ENCODE measurements at places on chromosomes 6 and 20.
A peak's percentile ranks its signal among the peaks of the same experiment; 100 is the strongest.

GRCh38 chr6:29924287-29924686 is 18.0 kb upstream of the HLA-A start:
- peak; percentile 17 for DNase-seq

DNA sequence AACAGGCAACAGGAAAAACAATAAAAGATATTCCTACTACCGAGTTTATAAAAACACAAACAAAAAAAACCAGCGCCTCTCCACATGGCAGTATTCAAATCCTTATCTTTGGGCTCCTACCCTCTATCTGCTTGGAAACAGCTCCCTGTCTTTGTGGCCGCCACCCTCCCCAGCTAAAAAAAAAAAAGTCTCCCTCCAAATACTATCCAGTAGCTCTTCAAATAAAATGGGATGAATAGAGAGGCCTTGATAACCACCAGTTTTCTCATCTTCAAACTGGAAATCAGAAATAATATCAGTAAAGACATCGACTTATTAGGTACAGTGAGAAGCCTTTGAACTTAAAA is 96.2 kb downstream of the PSMG4 start:
- DNase-seq: no peak

DNA sequence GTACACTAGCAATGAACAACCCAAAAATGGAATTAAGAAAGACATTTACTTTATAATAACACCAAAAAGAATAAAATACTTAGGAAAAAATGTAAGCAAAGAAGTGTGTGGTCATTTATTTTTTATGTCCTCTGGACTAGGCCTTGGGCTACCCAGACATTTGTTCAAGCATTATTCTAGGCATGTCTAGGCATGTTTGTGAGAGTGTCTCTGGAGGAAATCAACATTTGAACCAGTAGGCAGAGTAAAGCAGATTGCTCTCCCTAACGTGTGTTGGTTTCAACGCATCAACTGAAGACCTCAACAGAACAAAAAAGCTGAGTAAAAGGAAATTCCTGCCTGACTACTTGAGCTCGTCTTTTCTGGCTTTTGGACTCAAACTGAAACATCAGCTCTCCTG is 84.5 kb downstream of the ANKEF1 start:
- DNase-seq: peak; percentile 66

DNA sequence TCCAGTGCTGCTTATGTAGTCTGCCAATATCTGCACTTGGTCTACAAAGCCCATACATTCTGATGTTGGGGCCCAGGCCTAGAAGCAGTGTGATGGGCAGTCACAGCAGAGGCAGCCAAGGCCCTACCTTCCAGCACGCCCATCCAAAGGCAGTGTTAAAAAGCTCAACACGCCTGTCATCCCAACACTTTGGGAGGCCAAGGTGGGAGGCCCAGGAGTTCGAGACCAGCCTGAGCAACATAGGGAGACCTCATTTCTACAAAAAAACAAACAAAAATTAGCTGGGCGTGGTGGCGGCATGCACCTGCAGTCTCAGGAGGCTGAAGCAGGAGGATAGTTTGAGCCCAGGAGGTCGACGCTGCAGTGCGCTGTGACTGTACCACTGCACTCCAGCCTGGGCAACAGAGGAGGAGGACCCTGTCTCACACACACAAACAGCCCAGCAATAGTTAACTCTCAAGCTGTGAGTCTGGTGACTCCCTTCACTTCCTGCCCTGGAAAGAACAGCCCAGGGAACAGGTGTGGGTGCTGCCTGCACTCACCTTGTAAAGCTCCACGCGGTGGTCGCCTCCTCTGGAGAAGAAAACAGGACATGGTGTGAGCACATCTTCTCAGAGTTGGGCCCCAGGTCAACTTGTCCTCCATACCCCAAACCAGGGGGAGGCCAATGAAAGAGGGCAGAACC is 68.8 kb downstream of the PYGB start:
- no peak for DNase-seq

DNA sequence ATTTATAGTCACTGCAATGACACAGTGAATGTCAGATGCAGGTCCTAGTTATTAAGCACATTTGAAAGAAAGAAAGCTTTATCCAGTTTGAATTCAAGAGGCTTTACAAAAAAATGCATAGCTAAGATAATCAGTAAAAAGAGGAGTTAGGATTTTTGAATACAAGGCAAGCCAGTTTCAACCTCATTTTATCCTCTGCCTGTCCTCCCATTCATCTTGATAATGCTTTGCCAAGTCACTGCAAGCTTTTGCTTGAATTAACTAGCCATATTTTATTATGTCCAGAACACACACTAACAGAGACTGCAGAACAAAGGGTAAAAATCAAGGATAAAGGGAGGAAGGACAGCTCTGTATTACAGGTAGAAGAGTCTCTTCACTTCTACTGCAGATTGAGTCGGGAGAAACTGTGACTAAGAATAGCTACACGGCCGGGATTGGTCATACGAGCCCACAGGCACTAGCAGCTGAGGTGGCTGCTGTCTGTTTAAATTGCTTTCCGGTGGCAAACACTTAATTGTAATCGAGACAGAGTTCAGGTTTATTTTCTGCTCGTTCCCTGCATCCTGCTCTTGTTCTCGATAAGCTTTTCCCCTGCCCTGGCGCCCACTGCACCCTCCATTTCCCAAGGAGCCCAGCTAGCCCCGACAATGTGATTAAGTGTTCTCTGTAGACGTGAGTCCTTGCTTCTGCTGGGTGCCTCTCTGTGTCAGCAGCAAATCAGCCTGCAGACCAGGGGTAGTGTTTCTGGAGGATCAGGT is 30.5 kb upstream of the AKAP12 start:
- peak; percentile 80 for DNase-seq

GRCh38 chr6:121800047-121800446 is 364.6 kb downstream of the GJA1 start:
- DNase-seq: no peak

DNA sequence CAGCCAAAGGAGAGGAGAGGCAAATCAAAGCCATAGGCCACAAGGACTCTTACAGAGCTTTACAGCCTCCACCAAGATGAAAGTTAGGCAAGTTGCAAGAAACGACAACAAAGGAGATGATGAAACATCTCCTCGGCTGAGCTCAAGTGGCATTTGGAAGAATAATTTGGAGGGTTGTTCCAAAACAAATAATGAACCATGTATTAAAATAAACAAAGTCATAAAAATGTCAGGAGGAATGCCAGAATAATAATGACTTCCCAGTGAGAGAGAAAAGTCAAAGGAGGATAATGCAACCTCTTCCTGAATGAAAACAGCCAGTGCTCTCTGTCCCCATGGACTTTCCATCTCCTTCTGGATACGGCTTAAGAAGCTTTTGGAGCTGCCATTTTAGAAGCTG is 371.4 kb upstream of the ID4 start:
- peak; percentile 20 for DNase-seq

GRCh38 chr20:40284611-40285010 is 404.4 kb downstream of the MAFB start:
- DNase-seq: peak; percentile 47

DNA sequence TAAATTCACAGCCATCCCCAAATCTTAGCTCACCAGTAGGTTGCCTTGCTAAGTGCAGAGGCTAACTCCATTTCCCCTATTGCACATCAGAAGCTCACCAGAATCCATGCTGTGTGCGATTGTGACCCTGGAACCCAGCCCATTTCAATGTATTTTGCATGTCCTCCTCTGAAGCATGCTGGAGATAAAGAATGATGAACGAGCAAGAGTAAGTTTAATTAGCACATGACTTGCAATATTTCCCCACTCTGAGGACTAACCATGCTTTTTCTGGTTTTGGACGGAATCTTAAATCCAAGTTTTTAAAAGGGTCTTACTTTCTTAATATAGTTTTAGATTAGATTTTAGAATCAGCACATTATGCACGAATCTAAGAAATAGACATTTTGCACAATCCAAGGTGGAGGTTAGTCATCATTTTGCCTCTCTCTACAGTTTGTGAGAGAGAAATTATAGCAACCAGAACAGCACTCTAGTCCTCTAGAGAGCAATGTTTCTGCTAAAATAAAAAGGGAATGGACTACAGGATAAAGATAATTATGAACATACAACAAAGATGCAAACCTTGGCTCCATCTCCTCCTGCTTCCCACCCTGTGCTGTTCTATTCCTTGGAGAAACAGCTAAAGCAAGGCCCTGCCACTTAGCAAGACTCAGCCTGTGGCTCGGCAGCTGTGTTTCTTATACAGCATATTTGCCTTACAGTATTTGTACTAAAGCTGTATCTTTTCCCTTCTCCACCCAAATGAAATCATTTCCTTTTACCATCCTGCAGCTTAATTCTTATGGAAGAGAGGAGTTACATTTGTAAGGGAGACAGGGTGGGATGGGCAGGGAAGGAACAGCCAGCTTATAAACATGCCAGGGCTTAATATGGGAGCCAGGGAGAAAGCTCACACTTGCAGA is 24.9 kb upstream of the LAMA4 start:
- DNase-seq: no peak

DNA sequence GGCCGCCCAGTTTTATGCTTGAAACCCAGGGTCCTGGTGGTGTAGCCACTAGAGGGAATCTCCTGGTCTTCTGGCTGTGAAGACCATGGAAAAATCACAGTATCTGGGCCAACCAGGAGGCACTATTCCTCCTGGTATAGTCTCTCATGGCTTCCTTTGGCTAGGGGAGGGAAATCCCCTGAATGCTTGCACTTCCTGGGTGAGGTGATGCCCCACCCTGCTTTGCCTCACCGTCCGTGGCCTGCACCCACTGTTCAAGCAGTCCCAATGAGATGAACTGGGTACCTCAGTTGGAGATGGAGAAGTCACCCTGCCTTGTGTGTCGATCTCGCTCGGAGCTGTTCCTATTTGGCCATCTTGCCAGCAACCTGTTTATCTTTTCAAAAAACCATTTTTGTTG is 10.1 kb upstream of the ZNF337 start:
- DNase-seq: peak; percentile 22

DNA sequence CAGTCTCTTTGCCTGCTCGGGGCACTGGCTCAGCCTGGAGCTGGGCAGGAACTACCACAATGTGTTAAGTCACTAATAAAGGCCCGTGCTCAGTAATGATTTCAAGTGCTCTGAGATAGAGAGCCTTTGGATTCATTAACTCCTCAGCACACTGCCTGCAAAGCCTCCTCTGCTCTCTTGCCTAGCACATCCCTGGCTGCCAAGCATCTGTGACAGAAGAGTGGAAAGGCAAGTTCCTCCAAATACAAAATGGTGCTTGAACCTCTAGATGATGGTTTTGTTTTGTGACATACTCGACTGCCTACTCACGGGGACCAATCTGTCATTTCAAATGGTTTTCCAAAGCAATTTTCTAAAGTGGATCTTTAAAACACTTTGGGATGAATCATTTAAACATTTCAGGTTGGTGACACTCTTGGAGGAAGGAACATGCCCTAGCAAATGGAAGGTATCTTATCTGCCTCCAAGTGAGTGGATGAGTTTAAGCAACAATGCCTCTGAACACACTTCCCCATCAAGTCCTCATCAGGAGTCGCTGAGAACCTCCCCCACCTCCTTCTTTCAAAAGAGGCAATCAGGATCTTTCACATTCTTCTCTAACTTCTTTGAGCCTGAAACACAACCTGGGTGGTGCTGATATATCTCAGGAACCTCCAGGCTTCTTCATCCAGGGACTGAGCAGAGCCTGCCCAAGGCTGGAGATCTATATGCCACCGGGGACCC is 35.8 kb downstream of the METTL24 start:
- DNase-seq: no peak

GRCh38 chr6:78511009-78511408 is 356.3 kb upstream of the IRAK1BP1 start:
- no peak for DNase-seq

- peak; percentile 67 for DNase-seq
Observed at GRCh38 chr20:51014797-51015722, 7.8 kb downstream of the KCNG1 start.

GRCh38 chr20:51148941-51149340 is 126.0 kb upstream of the KCNG1 start:
- DNase-seq: no peak

GRCh38 chr6:72466971-72467566 is 154.8 kb upstream of the KCNQ5 start:
- no peak for DNase-seq

DNA sequence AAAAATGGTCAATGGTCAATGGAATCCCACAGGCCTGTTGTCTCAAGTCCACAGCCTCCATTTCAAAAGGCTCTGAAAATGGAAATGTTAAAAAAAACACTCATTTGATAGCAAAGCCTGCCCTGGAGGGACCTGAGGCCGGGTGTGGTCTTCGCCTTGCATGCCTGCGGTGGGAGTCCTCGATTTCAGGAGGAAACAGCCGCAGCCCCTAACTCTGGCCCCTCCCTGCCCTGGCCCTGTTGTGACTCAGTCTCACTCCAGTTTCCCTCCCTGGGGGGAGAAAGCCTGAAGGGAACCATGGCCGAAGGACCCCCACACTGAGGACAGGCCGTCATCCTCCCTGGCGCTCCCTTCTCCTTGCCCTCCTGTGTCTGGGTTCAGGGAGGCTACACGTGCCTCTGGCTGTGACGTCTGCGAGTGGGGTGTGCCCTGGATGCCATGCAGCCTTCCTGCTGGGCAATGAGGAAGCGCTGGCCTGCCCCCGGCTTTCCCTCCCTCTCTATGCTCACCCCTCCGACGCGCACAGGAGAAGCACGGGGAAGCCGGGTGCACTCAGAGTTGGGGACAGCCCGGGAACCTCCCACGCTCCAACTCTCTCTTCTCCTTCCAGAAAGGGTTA is 9.2 kb downstream of the BHLHE23 start:
- DNase-seq: no peak

- DNase-seq: no peak
Observed at GRCh38 chr20:9011121-9011520, 57.8 kb upstream of the PLCB4 start.

DNA sequence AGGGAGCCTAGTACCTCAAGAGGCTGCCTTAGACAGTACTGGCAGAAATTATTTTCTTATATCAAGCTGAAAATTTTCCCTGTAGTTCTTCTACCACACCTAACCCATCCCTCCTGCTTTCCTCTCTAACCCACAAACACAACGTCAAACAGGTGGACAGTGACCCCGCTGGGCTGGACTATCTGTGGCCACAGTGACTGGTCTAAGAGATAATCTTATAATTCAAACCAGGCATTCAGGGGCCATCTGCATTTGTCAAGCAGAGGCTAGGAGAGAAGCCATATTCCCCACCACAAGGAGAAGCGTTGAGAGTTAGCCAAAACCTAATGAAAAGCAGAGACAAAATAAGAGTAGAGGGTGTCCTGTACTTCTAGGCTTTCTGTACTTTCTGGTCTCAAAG is 8.2 kb downstream of the HDDC2 start:
- DNase-seq: no peak

- no peak for DNase-seq
Observed at GRCh38 chr6:107267634-107268033, 152.3 kb upstream of the BEND3 start.

DNA sequence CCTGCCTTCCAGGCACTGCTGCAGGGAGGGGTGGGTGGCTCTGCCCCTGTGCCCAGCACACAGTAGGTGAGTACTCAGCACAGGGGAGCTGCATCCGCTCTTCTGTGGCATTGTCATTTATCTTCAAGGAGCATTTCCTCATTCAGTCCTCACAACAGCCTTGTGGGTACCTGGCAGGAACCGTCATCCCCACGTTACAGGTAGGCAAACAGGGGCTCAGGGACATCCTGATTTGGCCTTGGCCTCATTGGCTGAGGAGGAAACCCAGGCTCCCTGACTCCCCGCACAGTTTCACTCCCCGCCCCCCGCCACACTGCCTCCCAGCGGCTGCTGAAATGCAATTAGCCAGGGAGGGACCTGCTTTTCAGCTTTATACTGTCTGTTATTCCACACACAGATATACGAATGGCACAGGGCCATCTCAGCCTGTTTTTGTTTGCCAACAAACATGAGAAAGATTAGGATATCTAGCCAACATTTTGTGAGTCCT is 24.2 kb upstream of the PNPLA1 start:
- no peak for DNase-seq

Data from epithelial cell of esophagus (primary cell).